ENCODE measurements at places on chromosomes 5 and 9.

DNA sequence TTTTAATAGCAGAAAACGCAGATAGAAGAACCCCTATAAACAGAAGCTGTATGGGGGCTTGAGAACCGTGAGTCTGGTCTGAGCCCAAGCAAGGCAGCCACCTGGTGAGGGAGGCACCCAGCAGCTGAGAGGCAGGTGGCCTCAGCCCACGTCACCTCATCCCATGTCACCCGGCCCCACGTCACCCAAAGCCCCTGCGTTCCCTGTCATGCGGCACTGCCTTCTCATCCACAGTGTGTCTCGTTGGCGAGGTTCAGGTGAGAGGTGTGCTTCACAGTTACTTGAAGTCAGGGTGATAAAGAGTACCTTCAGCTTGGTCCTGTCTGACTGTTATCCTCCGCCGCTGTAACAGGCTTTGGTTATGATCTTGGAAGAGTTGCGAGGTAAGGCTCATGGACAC, 80.6 kb upstream of the IRX4 start:
- no peak for DNase-seq

- no peak for DNase-seq
Measured at GRCh38 chr5:178389796-178390195, 157.2 kb upstream of the PHYKPL start.

GRCh38 chr5:157867751-157868387, 8.9 kb upstream of the CLINT1 start:
- DNase-seq: no peak

GRCh38 chr5:82348784-82349425, 70.8 kb upstream of the RPS23 start:
- DNase-seq: no peak

GRCh38 chr5:181041043-181041442, 977 bp downstream of the BTNL9 start:
- DNase-seq: no peak
